ENCODE measurements at places on chromosomes 6 and 20.

- DNase-seq = no peak
Observed at GRCh38 chr20:23206995-23207394, 120.9 kb upstream of the CD93 start.

DNA sequence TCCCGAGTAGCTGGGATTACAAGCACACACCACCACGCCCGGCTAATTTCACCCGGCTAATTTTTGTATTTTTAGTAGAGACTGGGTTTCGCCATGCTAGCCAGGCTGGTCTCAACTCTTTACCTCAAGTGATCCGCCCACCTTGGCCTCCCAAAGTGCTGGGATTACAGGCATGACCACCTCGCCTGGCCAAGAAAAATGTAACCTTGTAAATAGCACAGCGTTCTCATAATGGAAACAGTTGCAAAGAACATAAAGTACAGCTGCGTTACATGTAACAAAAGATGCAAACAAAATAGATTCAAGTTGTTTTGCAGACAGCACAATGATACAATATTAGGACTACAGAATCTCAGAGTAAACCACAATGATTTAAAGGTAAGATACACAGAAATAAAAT lies 14.6 kb downstream of the TLDC2 start:
- DNase-seq = no peak

DNA sequence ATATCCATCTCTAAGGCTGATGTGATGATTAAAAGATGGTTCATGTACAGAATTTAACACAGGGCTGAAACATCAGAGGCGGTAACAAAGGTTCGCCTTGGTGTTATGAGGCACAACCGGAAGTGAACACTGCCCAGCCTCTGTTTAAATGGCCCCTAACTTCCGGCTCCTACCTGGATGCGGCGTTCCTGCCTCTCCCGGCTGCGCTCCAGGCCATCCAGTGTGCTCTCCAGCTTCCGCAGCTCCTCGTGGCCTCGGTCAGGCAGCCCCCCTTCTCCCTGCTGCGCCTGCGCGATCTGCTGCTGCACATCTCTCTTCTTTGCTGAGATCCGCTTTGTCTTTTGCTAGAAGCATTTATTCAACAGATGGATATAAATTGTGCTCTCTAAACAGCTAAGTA lies 195.3 kb downstream of the SYNE1 start:
- DNase-seq = no peak

GRCh38 chr6:30152016-30152673 lies 8.9 kb downstream of the TRIM10 start:
- no peak for DNase-seq

- DNase-seq = no peak
Observed at GRCh38 chr6:5191222-5191621, 69.5 kb downstream of the LYRM4 start.
